ENCODE measurements at places on chromosomes 5 and 9. TPM values are rescaled to one million over a fixed set of nuclear protein-coding genes. Genes with fewer than 3 reads are reported as not detected.

- no peaks in the 10 kb centered on the region for H3K4me1 ChIP-seq
- no peak overlapping the region for H3K4me3 ChIP-seq
- H3K27ac ChIP-seq, result no peak overlapping the region
- no peaks in the 10 kb centered on the region for H3K36me3 ChIP-seq
- no peak for DNase-seq
- H3K27me3 ChIP-seq, result no peaks in the 10 kb centered on the region
Measured at GRCh38 chr5:75630875-75631274, 19.6 kb downstream of the ANKDD1B start.

Gene PLAC8L1
- total RNA-seq, result not detected

GRCh38 chr9:127626752-127627493 lies 14.8 kb downstream of the STXBP1 start:
- H3K36me3 ChIP-seq, result no peaks in the 10 kb centered on the region
- H3K27ac ChIP-seq, result no peak overlapping the region
- H3K4me1 ChIP-seq, result no peaks in the 10 kb centered on the region
- DNase-seq, result no peak
- no peak overlapping the region for H3K4me3 ChIP-seq
- no peaks in the 10 kb centered on the region for H3K27me3 ChIP-seq

Gene KIF12
- total RNA-seq, result 0.85 TPM

DNA sequence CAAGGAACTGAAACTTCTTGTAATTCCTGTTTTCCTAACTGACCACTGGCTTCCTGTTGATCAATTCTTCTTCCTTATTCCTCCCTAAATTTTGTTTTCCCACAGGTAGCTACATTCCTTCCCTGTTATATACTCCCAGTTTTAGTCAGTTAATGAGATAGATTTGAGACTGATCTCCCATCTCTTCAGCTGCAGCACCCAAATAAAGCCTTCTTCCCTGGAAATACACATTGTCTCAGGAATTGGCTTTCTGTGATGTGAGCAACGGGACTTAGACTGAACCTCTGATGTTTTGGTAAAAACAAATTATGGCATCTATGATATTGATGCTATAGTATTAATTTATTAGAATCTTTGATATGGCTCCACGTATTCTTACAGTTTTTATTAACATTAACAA lies 617.3 kb upstream of the ST8SIA4 start:
- H3K27me3 ChIP-seq, result no peaks in the 10 kb centered on the region
- H3K4me3 ChIP-seq, result no peak overlapping the region
- H3K4me1 ChIP-seq, result no peaks in the 10 kb centered on the region
- no peak for DNase-seq

Gene AOPEP
- 39.6 TPM for total RNA-seq

GRCh38 chr5:40945111-40945510 lies 35.8 kb downstream of the C7 start:
- no peaks in the 10 kb centered on the region for H3K36me3 ChIP-seq
- DNase-seq, result no peak
- no peaks in the 10 kb centered on the region for H3K4me1 ChIP-seq

Gene NTNG2
- total RNA-seq, result not detected

DNA sequence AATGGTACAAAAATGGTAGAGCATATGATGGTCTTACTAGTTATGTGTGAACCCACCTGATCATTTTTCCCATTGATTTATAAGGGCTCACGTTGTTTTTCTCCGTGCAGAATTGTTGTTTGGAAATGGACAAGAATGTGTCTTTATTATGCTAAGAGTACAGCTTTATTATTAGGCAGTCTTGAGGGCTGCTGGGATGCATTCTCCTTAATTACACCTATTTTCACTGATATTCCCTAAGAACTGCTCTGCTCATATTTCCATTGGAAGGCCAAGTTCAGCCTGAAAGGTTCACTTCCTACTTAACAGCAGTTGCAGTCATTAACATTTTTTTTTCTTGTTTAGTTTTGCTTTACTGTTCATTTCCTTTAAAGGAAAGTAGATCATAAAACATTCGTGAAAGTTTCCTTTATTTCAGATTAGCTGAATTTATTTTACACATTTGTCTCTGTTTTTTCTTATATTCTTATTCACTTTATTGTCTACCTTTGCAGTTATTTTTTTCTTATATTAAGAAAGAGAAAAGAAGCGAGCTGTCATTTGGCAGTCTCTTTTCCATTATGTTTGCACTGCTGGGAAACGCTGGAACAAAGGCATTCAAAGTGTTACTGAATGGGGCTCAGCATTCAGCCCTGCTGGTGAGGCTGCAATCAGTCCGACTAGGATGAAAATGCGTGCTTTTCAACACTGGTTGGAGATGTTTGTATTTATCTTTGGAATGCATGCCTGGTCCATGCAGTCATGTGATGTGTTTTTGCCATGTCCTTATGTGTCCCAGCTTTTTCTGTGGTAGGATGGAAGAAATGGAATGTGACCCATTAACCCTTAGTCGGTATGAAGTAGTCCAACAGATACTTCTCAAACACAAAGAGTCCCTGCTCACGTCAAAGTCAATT lies 602.7 kb upstream of the ZNF608 start:
- DNase-seq, result no peak
- H3K4me3 ChIP-seq, result no peak overlapping the region

DNA sequence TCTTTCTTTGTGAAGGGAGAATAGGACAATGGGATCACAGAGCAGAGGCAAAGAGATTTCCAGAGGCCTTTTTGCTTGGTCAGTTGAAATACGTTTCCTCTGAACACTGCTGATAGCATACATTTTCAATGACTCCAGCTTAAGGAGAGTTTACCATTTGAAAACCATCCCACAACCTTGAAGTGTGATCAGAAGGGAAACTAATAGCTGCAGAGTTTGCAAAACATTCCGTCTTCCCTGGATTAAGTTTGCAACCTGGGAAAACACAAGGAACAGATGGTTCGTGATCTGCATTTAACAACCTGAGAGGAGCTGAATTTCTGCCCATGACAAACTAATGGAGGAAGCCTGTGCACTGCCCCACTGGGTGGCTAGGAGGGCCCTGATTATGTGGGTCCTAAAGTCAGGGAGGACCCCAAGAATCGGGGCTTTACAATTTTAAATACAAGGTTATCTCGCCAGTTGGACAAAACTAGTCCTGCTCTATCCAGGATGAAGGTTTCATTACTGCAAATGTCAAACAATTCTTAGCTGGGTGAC lies 35.6 kb downstream of the MTX3 start:
- H3K4me3 ChIP-seq, result no peak overlapping the region
- H3K36me3 ChIP-seq, result no peaks in the 10 kb centered on the region
- peaks cover 14% of the 10 kb centered on the region for H3K4me1 ChIP-seq
- H3K27me3 ChIP-seq, result no peaks in the 10 kb centered on the region

DNA sequence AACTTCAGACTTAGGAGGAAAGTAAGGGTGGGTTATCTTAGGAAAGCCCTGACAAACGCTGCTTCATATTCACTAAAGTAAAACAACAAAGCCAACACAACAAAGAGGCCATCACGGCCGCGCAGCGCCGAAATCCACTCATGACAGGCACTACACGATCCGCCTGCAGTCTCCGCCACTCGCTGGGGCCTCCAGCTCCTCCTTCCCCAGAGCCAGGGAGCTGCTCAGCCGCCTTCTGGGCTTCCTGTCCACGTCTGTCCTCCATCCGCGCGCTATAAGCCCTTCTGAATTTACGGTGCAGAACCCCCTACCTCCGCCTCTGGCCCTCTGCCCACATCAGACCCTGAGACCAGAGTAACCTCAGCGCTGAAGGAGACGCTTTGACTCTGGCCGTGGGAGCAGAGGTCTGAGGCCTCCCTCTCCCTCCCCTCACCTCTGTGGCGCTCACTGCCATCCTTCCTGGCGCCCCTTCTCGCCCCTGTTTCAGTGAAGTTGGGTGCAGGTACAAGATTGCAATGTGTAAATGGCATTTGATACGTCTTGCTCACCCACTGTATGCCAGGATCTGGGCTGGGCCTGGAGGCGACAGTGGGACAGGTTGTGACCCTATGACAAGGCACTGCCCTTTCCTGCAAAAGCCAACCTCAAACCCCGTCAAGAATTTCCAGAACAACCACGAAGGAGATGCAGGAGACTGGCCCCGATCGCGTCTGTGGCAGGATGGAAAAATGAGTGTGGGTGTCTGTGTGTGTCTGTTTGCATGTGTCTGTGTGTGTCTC lies 74.9 kb upstream of the PHYKPL start:
- H3K36me3 ChIP-seq, result no peaks in the 10 kb centered on the region
- H3K27ac ChIP-seq, result no peak overlapping the region
- no peak overlapping the region for H3K4me3 ChIP-seq
- no peaks in the 10 kb centered on the region for H3K27me3 ChIP-seq
- H3K4me1 ChIP-seq, result no peaks in the 10 kb centered on the region

GRCh38 chr5:56512313-56512996 lies 279.3 kb upstream of the ANKRD55 start:
- no peak overlapping the region for H3K4me3 ChIP-seq
- no peak overlapping the region for H3K27ac ChIP-seq
- no peak for DNase-seq
- H3K27me3 ChIP-seq, result no peaks in the 10 kb centered on the region

DNA sequence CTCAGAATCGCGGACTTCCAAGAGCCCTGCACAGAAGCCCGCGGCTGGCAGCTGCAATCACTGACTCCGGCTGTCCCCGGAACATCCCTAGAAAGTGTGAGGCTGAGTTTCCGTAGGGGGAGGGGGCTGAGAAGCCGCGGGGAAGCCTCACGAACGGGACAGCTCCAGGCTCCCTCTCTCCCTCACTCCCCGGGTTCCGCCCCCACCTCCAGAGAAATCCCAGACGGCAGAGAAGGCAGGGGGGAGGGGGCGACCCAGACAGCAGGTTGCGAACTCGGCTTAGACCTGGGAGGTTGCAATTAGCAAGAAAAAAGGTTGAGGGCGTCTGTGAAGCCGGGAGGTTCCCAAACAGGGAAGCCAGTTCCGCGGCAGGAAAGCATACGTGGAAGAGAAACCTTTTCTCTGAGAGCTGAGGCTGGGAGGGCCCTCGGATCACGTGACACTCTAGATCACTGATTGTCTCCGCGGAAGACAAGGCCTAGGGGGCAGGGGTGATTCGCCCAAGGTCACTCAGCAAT lies 73.8 kb upstream of the CPLX2 start:
- H3K4me1 ChIP-seq, result peaks cover 13% of the 10 kb centered on the region
- H3K27ac ChIP-seq, result no peak overlapping the region
- H3K36me3 ChIP-seq, result no peaks in the 10 kb centered on the region
- H3K4me3 ChIP-seq, result no peak overlapping the region
- DNase-seq, result no peak

Gene ZMAT2
- total RNA-seq, result 114 TPM

- H3K36me3 ChIP-seq, result no peaks in the 10 kb centered on the region
- DNase-seq, result no peak
- H3K4me3 ChIP-seq, result no peak overlapping the region
- no peaks in the 10 kb centered on the region for H3K27me3 ChIP-seq
Measured at GRCh38 chr9:85516976-85517637, 224.6 kb downstream of the AGTPBP1 start.

DNA sequence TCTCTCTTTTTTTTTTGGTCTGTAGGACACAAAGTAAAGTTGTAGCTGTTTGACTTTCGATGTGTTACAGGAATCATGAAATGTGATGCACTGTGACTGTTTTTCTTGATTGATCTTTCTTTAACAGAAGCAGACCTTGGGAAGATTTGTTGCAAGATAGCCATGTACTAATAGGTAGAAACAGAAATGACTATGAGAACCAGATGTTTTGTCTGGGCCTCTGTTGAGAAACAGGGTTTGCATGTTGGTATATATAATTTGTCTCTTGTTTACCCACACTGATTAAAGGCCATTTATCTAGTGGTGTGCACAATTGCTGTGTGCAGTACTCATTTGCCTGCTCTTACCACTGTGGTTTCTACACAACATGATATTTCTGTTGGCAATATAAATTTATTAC lies 125.1 kb downstream of the HACD4 start:
- H3K4me3 ChIP-seq, result no peak overlapping the region
- no peak for DNase-seq
- no peaks in the 10 kb centered on the region for H3K4me1 ChIP-seq
- no peaks in the 10 kb centered on the region for H3K27me3 ChIP-seq

Gene ALDH7A1
- 32.9 TPM for total RNA-seq

- no peak overlapping the region for H3K27ac ChIP-seq
- DNase-seq, result no peak
- no peaks in the 10 kb centered on the region for H3K36me3 ChIP-seq
- no peaks in the 10 kb centered on the region for H3K27me3 ChIP-seq
- peaks cover 4% of the 10 kb centered on the region for H3K4me1 ChIP-seq
Measured at GRCh38 chr5:178237431-178238312, 5.1 kb upstream of the PHYKPL start.

DNA sequence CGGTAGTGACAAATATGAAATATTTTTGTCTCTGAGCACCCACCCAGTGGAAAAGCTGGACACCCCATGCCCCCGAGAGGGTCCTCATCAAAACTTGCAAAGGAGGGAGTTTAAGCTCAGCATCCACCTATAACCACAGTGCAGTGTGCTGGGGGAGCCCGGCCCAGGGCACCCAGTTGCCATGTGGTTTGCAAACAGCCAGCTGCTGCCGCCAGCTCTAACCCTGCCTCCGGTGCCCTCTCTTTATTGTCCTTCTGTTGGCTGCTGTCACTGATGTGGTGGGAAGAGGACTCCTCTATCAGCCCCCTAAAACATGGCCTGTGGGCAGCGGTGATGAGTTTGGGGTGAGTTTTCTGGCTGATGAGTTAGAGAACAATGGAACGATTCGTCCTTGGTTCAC lies 160.9 kb upstream of the MVB12B start:
- H3K27me3 ChIP-seq, result peaks cover 9% of the 10 kb centered on the region
- H3K36me3 ChIP-seq, result no peaks in the 10 kb centered on the region
- no peaks in the 10 kb centered on the region for H3K4me1 ChIP-seq
- H3K27ac ChIP-seq, result no peak overlapping the region
- H3K4me3 ChIP-seq, result no peak overlapping the region

DNA sequence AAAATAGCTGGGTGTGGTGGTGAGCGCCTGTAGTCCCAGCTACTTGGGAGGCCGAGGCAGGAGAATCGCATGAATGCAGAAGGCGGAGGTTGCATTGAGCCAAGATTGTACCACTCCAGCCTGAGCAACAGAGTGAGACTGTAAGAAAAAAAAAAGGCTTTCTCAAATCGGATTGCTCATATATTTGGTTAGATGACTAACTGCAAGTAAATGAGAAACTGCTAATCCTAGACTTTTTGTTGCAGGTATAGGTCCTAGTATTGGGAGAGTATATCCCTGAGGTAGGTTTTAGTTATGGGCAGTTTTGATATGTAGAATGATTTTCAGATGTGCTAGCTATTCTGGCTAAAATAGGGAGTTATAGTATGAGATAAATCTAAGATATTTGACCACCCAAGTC lies 944.8 kb downstream of the DNAH5 start:
- no peaks in the 10 kb centered on the region for H3K27me3 ChIP-seq
- no peak for DNase-seq
- H3K36me3 ChIP-seq, result no peaks in the 10 kb centered on the region

DNA sequence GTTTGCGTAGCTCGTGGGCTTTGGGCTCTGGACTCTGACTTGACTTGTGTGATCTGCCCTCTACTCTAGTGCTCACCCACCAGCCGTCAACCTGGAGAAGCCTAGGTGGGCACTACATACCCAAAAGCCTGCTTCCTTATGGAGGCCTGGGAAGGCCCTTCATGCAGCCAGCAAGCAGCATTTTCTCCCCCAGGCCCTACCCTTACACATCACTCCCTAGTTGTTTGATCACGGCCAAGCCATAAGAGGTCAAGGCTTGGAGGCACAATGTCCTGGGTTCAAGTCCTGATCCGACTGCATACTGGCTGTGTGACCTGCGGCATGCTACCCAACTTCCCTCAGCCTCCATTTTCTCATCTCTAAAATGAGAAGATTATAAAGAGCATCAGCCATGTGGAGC lies 151.3 kb upstream of the EGFLAM start:
- DNase-seq, result no peak
- H3K4me1 ChIP-seq, result peaks cover 27% of the 10 kb centered on the region
- H3K27ac ChIP-seq, result no peak overlapping the region
- no peak overlapping the region for H3K4me3 ChIP-seq

Gene SPATA31A7
- total RNA-seq, result not detected

Data from SJSA1 (cell line).